ENCODE measurements at places on chromosomes 12 and 14.
A peak's percentile ranks its signal among the peaks of the same experiment; 100 is the strongest.

DNA sequence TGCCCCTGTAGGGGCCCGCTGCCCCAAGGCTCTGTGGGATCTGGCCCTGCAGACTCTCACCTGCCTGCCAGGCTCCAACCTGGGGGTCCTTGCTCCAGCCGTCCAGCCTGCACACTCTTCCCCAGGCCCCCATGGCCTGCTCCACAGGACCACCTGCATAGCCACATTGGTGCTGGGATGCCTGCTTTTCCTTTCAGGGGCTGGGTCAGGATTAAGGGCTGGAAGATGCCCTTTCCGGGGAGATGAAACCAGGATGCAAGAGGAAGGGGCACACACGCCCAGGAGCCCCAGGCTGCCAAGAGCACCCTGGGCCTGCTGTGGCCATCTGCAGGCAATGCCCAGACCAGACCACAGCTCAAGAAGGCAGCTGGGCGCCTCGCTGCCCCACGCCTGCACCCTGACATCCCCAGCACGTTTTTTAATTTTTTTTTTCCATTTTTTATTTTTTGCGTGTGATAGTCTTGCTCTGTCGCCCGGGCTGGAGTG, 15.0 kb downstream of the BAG5 start:
- H3K27ac ChIP-seq: no peak overlapping the region
- H3K4me3 ChIP-seq: no peak overlapping the region
- no peaks in the 10 kb centered on the region for H3K4me1 ChIP-seq
- no peaks in the 10 kb centered on the region for H3K36me3 ChIP-seq
- DNase-seq: no peak
- no peaks in the 10 kb centered on the region for H3K27me3 ChIP-seq

DNA sequence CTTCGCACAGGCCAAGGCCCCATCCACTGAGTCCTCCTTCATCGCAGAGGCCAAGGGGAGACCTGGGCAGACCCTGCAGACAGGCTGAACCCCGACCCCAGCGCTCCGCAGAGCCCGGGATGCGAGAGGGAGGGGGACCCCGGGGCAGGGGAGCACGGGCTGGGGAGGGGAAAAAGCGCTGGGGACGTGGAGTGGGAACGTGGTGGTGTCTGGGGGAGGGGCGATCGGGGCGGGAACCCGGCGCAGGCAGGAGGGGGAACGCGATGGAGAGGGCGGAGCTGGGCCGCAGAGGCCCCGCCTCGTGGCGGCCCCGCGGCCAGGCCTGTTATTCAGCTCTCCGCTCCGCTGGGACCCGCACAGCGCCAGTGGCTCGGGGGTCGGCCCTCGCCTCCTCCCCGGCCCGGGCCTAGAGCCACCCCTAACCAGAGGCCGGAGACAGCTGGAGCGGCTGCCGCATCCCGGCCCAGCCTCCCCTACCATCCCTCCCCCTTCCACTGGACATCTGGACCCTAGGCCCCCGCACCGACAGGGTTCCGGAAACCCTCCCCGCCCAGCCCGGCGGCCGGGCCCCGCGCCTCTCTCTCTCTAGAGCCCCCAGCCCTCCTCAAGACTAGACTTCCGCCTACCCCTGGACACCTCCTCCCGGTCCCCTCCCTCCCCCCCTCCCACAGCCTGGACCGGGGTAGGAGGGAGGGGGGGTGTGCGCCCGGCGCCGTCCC, at the start of gene ARHGEF25:
ARHGEF25 (plus strand) TSS at position 328 of the 719 bp plus-strand sequence. CDS start 460 bp downstream, outside the sequence.
- peak; percentile 32 for DNase-seq
- H3K36me3 ChIP-seq: peaks cover 3% of the 10 kb centered on the region
- H3K4me3 ChIP-seq: peak within 1 kb of the TSS; percentile 75
- H3K4me1 ChIP-seq: peaks cover 6% of the 10 kb centered on the region

- no peaks in the 10 kb centered on the region for H3K36me3 ChIP-seq
- H3K4me1 ChIP-seq: peaks cover 11% of the 10 kb centered on the region
- no peak overlapping the region for H3K27ac ChIP-seq
- no peak for DNase-seq
- peaks cover 4% of the 10 kb centered on the region for H3K27me3 ChIP-seq
Observed at GRCh38 chr12:12909228-12909994, 18.0 kb downstream of the GPRC5A start.

DNA sequence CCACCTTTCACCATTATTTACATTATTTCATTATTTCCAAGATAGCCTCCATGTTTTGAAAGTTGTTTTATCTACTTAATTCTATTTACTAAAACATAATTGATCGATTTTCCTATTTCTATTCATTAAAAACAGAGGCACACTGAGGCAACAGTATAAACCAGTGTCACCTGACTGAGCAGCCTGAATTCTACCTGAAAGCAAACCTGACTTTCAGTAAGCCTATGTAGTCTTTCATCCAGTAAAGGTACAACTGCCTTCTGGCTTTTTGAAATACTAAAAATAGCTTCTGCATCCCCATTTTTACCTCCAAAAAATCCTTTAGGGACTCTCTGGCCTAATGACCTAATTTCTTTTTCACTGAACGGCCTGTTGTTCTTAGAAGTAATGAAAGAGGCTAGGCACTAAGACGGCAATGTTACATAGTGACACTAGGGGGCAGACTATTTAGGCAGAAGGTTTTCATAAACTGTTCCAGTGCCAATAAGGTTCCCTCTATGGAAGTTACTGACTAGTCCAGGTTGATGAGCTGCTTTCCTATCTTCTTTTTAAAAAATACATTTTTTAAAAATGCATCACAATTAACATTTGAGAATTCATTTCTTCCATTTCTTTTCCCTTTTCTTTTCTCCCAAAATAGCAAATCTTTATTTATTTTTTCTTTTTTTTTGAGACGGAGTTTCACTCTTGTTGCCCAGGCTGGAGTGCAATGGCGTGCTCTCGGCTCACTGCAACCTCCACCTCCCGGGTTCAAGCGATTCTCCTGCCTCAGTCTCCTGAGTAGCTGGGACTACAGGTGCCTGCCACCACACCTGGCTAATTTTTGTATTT, 17.5 kb downstream of the ANAPC5 start:
- DNase-seq: no peak
- no peaks in the 10 kb centered on the region for H3K27me3 ChIP-seq
- no peak overlapping the region for H3K27ac ChIP-seq
- H3K36me3 ChIP-seq: peaks cover 52% of the 10 kb centered on the region
- no peak overlapping the region for H3K4me3 ChIP-seq
- H3K4me1 ChIP-seq: peaks cover 3% of the 10 kb centered on the region

DNA sequence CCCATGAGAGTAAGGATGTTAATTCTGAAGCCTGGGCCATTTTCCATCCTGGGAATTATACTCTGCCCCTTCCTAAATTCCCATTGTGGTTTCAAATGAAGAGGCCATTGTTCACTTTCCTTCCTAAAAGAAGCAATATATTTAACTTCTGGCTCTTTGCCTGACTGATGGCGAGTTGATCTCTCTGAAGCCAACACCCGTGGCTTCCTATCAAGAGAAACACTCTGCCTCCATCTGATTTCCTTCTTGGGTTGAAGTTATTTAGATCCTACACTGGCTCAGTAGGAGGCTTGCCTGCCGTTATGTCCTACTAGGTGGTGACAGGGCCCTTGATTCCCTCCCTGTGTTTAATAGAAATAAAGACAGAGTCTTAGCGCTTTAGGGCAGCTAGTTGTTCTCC, 97.4 kb downstream of the PRKCH start:
- H3K27ac ChIP-seq: no peak overlapping the region
- DNase-seq: no peak
- H3K4me3 ChIP-seq: peak overlapping the region; percentile 23

DNA sequence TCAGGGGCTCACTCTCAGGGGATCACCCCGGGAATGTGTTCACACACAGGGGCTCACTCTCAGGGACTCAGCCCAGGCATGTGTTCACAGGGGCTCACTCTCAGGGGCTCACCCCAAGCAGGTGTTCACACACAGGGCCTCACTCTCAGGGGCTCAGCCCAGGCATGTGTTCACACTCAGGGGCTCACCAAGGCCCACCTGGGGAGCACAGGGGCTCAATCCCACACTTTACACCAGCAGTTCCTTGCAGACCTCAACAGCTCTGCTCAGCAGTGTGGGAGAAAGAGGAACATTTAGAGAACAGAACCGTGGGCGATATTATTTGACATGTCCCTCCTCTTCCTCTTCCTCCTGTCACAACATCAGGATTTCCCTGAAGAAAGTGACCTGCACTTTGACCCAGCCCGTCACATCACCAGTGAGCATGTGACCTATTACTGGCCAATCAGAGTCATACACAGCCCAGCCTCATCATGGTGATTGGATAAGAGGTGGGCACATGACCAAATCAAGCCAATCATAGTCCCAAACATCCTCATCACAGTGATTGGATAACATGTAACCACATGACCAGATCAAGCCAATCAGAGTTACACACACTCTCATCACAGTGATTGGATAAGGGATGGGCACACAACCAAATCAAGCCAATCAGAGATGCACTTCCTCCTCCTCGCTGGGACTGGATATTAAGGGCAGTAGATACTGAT, 359.4 kb upstream of the SFSWAP start:
- no peaks in the 10 kb centered on the region for H3K4me1 ChIP-seq
- no peak for DNase-seq
- H3K27ac ChIP-seq: no peak overlapping the region
- H3K27me3 ChIP-seq: no peaks in the 10 kb centered on the region
- H3K4me3 ChIP-seq: no peak overlapping the region
- no peaks in the 10 kb centered on the region for H3K36me3 ChIP-seq

DNA sequence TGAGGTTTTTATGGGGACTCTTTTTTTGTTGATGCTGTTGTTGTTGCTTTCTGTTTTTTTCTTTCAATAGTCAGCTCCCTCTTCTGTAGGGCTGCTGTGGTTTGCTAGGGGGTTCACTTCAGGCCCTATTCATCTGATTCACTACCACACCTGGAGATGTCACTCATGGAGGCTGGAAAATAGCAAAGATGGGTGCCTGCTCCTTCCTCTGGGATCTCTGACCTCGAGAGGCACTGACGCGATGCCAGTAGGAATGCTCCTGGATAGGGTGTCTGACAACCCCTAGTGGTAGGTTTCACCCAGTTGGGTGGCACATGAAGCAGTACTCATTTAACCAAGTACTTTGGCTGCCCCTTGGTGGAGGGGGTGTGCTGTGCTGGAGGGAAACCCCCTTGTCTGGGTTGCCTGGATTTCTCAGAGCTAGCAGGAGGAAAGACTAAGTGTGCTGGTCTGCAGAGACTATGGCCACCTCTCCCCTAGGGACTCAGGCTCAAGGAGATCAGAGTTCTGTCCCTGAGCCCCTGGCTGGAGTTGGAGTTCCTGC, 745.5 kb downstream of the TMTC2 start:
- no peaks in the 10 kb centered on the region for H3K27me3 ChIP-seq
- DNase-seq: no peak
- H3K4me3 ChIP-seq: no peak overlapping the region
- no peaks in the 10 kb centered on the region for H3K4me1 ChIP-seq

DNA sequence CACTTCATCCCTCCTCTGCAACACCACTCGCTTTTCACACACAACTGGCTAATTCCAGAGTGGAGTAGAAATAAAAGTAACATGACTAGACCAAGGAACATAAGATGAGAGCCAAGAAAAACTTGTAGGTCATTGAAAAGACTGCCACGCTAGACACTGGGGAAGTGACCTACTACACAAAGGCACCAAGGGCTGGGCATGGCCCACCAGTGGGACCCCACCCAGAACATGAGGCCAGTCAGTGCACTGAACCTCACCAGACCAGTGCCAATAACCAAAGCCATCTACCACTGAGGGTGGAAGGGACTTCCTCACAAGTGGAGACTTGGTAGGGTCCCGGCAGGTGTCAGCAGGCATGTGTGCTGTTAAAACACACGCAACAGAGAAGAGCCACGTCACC, 19.7 kb downstream of the FBLN5 start:
- DNase-seq: no peak
- H3K4me1 ChIP-seq: no peaks in the 10 kb centered on the region
- no peak overlapping the region for H3K27ac ChIP-seq
- H3K4me3 ChIP-seq: no peak overlapping the region
- no peaks in the 10 kb centered on the region for H3K27me3 ChIP-seq

GRCh38 chr12:51388846-51389245, 2.4 kb downstream of the GALNT6 start:
- no peaks in the 10 kb centered on the region for H3K27me3 ChIP-seq
- H3K4me1 ChIP-seq: peaks cover 57% of the 10 kb centered on the region
- no peak overlapping the region for H3K4me3 ChIP-seq
- peak overlapping the region; percentile 24 for H3K27ac ChIP-seq

DNA sequence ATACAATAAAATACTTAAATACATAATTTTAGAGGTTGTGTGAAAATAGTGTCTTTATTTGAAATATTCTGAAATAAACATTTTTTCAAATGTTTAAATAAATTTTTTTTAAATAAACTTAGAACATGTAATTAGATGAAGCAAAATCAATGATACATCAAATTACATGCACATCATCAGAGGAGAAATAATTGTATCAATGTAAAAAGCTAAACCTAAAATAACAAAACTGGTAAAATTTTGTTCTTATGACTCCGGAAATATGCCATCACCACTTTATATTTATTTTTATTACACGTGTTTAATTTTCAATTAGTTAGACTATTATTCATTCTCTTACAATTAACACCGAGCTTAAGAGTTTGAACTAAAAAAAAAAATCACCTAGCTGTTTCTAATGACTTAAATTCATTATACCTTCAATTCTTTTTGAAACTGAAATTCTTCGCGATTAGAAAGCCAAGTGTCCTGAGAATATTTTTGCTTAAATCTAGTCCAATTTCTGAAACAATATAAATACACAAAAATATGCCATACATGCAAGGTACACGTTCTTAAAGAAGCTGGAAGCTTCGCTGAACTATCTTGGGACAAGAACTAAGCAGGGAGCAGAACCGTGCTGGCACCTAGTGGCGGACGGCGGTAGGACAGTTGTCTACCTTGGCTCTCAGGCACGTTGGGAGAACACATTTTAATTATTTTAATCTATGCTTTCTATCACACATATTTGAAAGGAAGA, 230.5 kb downstream of the SLC25A21 start:
- H3K4me1 ChIP-seq: no peaks in the 10 kb centered on the region
- H3K36me3 ChIP-seq: no peaks in the 10 kb centered on the region
- peak; percentile 22 for DNase-seq
- no peak overlapping the region for H3K27ac ChIP-seq
- no peaks in the 10 kb centered on the region for H3K27me3 ChIP-seq

GRCh38 chr12:57803319-57803893, 15.1 kb downstream of the AVIL start:
- H3K27ac ChIP-seq: no peak overlapping the region
- H3K27me3 ChIP-seq: no peaks in the 10 kb centered on the region
- no peak overlapping the region for H3K4me3 ChIP-seq
- H3K36me3 ChIP-seq: peaks cover 2% of the 10 kb centered on the region
- no peaks in the 10 kb centered on the region for H3K4me1 ChIP-seq

DNA sequence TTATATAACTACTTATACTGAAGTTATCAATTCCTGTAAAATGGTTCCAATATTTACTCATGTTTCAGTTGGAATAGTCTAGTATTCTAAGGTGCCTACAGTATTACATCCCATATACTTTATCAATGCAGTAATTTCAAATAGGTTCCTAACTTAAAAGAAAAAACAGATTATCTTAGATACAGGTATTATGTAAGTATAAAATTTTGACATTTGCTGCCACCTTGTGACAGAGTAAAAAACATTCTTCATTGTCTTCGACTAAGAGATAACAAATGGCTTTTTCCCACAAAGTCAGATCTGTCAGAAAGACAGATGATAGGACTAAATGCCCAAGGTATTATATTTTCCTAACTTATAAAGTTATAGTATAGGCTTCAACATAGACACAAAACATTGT, 78.7 kb downstream of the TXNDC16 start:
- H3K27ac ChIP-seq: no peak overlapping the region
- no peaks in the 10 kb centered on the region for H3K27me3 ChIP-seq
- H3K4me3 ChIP-seq: no peak overlapping the region
- peaks cover 47% of the 10 kb centered on the region for H3K36me3 ChIP-seq

Data from T-helper 2 cell treated with Interferon-gamma antibody and Interleukin-4, amounts not matched to agents 5 μg/mL and 100 μg/mL, for 36 hours (primary cell).